ENCODE measurements at places on chromosomes 3 and 15.
A peak's percentile ranks its signal among the peaks of the same experiment; 100 is the strongest.

DNA sequence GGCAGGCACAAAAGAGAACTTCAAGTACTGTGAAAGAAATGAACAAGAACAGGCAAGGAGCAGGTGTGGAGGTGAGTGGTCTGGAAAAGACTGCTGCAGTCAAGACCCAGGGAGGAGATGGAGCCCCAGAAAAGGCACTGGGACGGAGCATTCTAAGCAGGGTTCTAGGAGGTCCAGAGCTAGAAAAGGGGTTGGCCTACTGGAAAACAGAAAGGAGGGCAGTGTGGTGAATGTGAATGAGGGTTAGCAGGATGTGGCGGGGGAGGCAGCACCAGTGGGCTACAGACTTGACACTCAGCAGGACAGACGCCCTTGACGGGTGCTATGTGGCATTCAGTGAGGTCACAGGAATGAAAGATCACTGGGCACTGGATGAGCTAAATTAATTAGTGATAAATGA, 75.7 kb downstream of the SENP2 start:
- no peak for DNase-seq

GRCh38 chr3:128412180-128413002, 54.3 kb downstream of the DNAJB8 start:
- no peak for DNase-seq

DNA sequence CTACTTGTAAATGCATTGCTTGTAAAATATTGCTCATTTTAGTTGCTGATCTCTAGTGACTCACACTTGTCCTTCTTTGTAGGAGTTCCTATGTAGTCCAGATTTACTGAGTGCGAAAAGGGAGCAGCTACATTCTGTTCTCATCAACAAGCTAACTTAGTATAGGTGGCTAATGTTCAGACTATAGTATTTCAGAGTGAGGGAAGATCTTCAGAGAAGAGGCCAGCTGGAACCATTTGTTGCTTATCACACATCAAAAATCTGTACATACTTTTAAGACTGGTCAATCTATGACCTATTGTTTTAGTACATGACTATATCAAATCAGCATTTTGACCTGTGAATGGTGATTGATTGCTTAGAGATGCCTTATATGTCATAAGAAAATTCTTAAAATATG, 71.3 kb upstream of the THSD4 start:
- no peak for DNase-seq

GRCh38 chr3:184565421-184566211, 4.0 kb downstream of the EPHB3 start:
- DNase-seq: no peak

DNA sequence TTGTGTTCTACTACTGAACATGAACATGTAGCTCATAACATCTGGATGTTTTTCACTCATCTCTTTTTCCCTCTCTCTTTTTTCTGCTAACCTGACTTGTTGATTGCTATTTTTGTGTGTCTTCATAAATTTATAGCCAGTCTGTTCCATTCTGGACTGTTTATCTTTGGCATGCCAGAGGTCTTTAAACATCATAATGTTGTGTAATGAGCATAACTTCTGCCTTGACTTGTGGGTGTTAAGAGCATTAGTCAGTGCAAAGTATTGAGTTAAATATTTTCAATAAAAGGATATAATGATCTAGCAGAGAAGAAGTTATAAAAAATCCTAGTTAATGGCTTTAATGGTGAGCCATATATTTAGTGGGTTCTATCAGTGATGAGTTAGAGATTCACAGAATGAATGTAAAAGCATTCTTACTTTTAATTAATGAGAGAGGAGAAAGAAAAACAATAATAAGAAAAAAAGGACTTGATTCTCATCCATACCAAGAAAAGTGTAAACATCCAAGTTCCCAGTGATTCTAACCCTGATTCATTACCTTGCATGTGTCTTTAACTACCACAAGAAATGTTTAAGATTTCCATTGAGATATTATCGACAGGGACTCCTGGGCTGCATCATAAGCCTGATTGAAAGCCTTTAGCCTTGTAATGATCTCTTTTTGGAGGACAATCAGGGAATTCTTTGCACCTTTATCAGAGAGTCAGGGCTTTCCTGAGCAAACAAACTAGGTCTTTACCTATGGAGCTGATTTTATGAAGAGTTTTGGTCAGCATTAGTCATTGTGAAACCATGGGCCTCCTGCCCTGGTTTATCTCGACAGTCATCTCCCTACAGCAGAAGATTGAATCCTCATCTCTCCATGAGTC, 22.9 kb downstream of the MITF start:
- no peak for DNase-seq

- no peak for DNase-seq
Observed at GRCh38 chr3:129673012-129673411, 66.5 kb upstream of the PLXND1 start.

DNA sequence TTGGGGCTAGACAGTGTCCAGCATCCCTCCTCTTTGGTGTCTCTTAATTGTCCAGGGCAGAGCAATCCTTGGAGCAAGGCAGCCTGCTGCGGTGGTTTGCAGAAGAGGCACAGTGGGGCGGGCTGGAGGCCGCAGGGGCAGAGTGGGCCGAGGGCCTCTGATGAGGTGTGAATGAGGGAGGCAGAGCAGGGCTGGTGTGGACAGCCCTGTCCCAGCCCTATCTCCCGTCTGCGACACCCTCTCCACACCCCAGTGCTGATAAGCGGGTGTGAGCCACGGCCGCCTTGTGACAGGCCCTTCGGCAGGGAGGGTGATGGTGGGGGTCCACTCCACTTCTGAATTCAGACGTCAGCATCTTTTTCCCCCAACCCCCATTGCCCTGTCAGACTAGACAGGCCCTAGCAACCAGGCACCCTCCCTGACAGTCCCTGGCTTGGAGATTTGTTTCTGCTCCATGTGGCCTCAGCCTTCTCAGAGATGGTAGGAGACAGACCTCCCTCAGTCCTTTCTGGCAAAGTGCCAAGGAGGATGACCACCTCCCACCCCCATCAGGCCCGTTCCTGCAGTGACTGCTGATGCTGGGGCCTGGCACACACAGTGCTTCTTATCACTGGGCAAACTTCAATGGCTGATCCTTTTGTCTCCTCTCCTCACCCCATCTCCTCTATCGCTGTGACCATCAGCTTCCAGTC, 37.3 kb downstream of the EXOG start:
- no peak for DNase-seq

DNA sequence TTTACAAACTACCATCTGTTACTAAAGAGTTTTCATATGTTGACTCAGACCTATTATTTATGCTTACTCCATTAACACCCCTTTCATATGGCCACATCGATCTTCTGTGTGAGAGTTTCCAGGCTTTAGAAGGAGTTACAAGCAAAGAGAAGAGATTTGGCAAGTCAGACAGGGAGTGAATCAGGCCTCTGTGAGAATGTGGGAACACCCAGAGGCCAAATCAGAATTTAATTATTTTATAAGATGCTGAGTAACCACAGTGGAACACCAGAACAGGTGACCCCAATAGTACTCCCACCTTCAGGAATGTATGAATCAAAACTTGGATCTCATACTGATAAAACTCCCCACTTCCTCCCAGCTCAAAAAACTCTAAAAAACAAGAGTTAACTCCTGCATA, 42.0 kb downstream of the IFT57 start:
- DNase-seq: no peak

GRCh38 chr3:115986555-115987207, 363.4 kb downstream of the GAP43 start:
- DNase-seq: no peak

- no peak for DNase-seq
Observed at GRCh38 chr15:64351265-64351664, 4.7 kb downstream of the CSNK1G1 start.

GRCh38 chr15:50930792-50931191, 22.3 kb downstream of the AP4E1 start:
- no peak for DNase-seq

DNA sequence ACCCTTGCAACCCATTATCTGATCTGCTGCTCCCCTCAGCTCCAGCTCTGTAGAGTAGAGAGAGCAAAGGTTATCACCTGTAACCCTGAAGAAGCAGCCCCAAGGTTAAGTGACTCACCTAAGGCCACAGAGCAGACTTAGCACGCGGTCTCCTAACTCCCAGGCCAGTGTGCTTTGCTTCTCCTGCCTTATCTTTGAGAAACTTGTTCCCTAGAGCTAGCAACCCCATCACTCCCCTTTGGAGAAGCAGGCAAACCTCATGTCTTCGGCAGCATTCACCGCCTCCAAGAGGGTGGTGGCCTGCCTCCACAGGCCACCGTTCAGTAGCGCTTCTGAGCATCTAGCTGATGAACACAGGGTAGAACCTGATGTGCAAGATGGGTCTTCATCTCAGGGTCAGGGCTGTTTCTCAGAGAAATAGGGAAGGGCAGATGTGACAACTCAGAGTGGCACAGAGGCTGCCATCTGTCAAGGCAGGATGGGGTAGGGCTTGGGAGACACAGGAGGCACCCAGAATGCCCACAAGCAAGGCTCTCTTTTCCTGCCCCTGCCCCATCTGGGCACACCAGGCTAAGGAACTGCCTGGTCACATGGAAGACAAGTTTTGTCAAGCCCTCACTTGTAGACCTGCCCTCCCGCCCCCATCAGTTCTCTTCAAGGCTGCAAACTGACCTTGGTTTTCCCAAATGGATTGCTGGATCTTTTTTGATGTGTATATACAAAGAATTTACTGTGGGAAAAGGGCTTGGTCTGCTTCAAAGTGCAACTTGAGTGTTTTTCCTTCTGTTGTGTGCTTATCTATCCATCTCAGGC, 34.9 kb upstream of the CLK3 start:
- no peak for DNase-seq

GRCh38 chr3:57283334-57283733, 9.2 kb downstream of the ASB14 start:
- DNase-seq: no peak

DNA sequence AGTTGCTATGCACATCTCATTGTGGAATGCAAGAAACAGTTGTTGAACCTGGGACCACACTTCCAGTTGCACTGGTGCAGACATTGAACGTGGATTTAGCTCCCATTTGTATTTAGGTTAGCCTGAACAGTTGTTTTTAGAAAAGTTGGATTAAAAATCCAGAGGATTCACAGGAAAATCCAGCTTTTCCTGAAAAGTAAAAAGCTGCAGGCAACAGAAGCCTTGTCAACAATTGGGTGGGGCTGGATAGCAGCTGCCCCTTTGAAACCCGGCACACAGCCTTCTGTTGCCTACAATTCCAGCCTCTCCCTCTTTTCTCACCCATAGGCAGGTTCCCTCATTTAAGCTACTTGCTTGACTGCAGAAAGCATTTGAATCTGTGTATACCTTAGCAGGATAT, 165.3 kb upstream of the TBL1XR1 start:
- no peak for DNase-seq

- DNase-seq: no peak
Observed at GRCh38 chr15:22955544-22956119, 24.5 kb downstream of the CYFIP1 start.

DNA sequence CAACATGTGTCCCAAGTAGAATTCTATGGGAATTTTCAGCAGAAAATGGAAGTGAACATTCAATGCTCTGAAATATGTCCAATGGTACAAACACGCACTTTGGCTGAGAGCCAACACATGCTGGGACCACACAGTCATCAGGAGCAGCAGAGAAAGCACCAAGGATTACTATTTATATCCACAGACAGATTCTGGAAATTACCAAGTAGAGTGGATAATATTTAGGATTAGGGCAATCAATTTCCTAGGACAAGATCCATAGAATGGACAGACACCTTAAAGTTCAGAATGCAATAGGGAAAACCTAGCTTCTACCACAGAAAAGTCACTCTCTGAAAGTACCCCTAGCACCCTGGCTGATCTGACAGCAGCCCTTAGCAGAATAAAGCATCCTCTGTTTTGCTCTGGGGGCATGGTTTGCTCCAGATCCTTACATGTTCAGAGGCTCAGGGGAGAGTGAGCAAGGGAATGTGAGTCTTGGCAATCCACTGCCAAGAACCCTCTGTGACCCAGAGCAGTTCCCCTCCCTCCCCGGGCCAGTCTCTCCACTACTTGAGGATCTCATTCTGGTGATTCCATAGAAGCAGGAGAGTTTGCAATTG, 206.0 kb upstream of the WNT5A start:
- DNase-seq: no peak

- DNase-seq: peak; percentile 87
Observed at GRCh38 chr15:49046220-49047102, at the start of gene SECISBP2L. TSS of gene SECISBP2L (minus strand) at chr15:49046446. CDS start at chr15:49046299, 147 bp downstream.

- DNase-seq: no peak
Observed at GRCh38 chr3:45118615-45119071, 27.5 kb downstream of the CDCP1 start.

- DNase-seq: no peak
Observed at GRCh38 chr3:52200981-52201679, 3.2 kb downstream of the ALAS1 start.

GRCh38 chr15:52218816-52219215, 27.6 kb upstream of the GNB5 start:
- no peak for DNase-seq

DNA sequence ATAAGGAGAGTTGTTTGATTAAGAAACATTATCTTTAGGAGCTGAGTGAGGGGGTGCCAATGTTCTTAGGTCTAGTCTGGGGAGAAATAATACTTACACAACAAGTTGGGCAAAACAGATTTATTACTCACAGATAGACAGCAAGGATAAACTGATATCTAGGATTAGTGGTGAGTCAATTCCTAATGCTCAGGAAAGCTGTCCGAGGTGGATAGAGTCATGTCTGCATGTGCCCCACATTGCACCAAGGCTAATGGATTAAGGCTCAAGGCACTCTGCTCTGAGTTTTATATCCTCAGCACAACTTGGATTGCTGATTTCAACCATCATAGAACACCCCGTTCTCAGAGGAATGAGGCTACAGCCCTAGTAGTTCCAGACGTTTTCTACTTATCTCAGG, 1042.3 kb downstream of the OTOL1 start:
- DNase-seq: no peak

DNA sequence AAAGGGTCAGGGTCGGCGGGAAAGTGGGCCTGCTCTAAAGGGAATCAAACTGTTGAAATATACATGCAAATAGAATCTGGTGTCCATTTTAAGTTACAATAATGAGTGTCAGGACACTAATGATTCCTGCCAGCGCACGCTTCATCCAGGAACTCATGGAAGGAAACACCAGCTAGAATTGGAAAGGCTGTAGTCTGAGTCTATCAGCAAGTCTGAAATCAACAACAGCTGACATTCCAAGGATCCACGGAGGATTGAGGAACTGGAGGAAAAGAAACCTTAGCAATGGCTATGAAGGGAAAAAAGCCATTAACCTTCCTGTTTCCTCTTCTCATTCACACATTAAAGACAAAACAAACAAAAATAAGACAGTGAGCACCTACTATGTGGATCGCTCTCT, 1063.1 kb downstream of the NTRK3 start:
- DNase-seq: no peak

DNA sequence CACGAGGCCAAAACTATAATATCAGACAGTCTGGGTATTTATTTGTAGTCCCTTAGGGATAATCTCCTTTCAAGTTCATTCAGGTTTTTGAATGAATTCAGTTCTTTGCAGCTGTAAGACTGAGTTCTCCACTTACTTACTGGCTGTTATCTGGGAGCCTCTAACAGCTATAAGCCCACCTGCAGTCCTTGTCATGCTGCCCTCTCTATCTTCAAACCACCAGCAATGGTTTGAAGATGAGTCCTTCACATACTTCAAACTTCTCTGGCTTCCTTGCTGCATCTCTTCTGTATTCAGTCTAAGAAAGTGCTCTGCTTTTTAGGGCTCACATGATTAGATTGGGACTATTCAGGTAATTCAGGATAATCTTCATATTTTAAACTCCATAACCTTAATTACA, 154.5 kb upstream of the STT3B start:
- DNase-seq: no peak

- no peak for DNase-seq
Observed at GRCh38 chr3:188309437-188310269, 155.7 kb downstream of the LPP start.
